ENCODE measurements at places on chromosomes 2 and 18.

DNA sequence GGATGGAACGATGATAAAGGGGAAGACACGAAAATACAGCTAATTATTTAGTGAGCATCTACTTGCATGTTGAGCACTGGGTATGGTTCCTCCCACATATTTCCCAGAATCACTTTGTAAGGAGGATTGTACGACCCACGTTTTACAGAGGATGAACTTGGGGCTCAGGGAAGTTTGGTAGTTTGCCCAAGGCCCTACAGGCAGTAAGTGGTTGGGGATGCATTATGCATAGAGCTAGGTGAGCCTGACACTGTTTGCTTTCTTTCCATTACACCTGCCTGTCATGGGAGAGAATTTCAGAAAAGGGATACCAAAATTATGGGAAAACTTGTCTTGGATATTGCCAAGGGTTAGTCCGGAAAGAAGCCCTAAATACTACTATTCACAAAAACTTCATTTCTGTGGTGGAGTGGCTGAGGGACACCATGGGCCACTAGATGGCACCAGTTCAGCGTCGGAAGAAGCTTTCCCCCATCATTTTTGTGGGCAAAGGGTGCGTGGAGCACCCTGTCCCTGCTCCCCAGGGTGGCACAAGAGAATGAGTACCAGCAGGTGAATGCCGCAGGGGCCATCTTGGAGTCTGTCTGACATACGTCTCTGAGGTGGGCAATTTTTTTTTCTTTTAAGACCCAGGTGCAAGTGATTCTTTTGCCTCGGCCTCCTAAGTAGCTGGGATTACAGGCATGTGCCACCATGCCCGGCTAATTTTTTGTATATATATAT lies 23.5 kb upstream of the C18orf32 start:
- peak; percentile 20 for DNase-seq

GRCh38 chr18:68233018-68233417 lies 481.9 kb downstream of the TMX3 start:
- no peak for DNase-seq

GRCh38 chr2:44801841-44802776 lies 139.4 kb upstream of the SIX3 start:
- DNase-seq, result no peak

DNA sequence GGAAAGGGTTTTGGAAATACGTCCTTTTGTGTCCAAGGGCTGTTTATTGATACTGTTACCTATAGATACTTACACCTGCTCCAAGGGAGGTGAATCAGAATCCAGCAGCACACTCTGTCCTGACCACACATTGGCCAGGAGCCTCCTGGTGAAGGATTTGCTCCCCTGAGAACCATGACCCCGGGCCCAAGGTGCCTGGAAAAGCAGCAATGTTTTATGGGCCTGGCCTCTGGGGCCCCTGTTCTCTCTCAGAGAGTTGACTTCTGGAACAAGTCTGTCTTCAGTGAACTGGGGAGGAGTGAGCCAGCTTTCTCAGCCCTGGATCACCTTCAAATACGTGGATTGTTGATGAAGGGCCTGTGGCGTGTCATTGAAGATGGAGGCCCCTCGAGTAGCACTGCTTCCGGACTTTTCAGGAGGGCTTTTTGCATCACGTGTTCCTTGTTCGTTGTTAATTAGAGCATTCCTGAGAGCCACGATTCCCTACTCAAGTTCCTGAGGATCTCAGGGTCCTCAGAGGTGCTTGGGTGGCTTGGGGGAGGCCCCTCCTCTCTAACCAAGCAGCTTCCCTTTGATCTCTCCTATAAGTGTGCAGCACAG lies 78.5 kb upstream of the RPL31 start:
- DNase-seq, result no peak

- no peak for DNase-seq
Observed at GRCh38 chr2:36717603-36718266, 21.2 kb downstream of the VIT start.

GRCh38 chr2:97913846-97914245 lies 81.9 kb downstream of the TMEM131 start:
- no peak for DNase-seq

DNA sequence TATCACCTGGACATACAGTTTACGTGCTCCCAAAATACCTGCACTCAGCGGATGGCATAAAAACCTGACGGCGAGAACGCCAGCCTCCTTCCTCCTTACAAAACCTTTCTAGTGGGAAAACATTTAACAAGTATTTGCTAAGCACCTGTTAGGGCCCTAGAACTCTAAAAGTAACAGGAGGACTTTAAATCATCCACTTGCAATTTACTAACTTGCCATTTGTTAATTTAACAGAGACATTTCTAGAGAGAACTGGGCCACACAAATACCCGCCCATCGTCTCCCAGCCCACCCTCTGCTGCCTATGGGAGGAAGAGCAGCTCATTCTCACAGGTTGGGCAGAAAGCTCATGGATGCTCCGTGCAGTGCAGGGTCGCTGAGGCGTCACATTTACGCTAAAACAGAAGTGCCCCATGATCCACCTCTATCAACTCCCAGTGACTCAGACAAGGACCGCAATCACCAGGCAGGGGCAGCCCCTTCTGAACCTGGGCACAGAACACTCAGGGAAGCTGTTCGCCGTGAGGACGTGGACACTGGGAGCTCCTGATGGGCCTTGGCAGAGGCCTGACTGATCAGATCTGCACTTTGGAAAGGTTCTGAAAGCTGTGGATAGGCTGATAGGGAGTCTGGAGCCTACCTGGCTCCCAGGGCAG lies 106.9 kb downstream of the HDAC4 start:
- peak; percentile 31 for DNase-seq

DNA sequence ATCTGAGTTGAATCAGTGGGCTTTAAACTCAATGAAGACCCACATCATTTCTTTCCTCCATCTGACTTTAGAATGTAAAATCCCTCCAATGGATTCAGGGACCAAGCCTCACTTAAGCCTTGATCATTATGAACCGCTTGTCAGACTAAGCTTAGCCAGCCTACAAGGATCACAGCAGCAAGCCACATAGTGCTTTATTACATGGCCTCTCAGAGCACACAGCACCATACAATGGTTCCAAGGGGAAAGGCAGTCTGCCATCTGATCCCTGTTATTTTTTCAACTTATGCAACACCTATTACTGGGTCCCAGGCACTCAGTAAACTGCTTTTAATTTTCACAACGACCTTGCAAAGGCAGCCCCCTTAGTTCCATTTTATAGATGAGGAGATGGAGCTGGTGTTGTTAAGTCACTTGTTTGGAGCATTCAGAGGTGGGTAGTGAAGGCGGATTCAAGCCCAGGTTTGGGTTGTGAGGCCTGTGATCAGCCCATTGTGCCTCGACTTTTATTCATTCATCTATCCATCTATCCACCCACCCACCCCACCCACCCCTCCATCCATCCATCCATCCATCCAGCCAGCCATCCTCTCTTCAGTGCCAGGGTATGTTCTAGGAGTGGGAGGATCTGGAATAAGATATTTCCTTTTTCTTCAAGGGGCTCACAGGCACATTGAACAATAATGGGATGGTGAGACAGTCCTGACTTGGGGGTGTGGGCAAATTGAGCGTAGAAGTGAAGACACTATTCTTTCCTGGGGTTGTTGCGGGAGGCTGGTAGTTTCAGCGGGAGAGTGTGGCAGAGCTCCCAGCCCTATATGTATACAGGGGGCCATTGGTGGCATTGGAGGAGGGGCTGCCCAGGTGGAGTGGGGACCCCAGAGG lies 141.2 kb downstream of the MYCN start:
- no peak for DNase-seq

DNA sequence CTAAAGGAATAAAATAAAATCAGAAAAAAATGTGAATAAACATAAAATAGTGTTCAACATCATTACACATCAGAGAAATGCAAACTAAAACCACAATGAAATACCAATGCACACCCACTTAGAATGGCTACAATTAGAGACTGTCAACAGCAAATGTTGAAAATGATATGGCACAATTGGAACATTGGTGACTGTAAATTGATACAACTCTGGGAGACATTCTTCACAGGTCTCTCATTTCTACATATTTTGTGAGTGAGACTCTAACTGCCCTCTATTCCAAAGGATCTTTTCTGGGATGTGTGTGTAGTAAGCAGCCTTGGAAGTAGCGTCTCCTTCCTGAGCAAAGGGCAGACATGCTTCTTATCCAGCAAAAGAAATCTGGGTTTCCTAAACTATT lies 323.0 kb downstream of the FBXO15 start:
- no peak for DNase-seq

DNA sequence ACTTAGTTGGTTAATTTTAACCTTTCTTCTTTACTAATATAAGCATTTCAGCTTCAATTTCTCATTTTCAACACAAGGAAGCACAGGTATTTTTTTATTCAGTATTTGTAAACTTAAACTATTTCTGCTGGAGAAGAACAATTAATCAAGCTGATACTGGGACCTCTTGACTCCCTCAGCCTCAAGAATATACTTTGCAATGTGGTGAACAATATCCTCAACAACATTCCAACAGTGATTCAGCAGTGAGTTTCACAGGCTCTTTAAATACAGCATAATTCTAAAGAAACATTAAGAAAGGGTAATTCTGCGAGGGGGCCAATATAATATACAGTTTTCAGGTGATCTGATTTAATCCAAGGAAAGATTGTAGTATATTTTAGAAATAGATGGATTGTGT lies 10.0 kb downstream of the RAPGEF4 start:
- no peak for DNase-seq

DNA sequence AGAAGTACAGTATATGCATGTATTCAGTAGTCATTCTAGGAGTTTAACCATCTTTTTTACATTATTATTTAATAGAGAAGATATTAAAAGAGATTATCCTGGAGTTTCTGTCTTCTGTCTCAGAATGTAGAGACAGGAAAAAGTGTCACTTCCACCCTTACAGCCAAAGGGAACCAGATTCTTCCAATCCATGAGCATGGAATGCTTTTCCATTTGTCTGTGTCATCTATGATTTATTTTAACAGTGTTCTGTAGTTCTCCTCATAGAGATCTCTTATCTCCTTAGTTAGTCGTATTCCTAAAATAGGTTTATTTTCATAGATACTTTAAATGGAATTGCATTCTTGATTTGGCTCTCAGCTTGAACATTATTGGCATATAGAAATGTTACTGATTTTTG lies 959.5 kb upstream of the PIK3C3 start:
- DNase-seq, result no peak

- DNase-seq, result no peak
Observed at GRCh38 chr2:58046335-58046584, 346 bp upstream of the VRK2 start.

GRCh38 chr2:195498176-195498575 lies 158.8 kb upstream of the SLC39A10 start:
- DNase-seq, result peak; percentile 31

DNA sequence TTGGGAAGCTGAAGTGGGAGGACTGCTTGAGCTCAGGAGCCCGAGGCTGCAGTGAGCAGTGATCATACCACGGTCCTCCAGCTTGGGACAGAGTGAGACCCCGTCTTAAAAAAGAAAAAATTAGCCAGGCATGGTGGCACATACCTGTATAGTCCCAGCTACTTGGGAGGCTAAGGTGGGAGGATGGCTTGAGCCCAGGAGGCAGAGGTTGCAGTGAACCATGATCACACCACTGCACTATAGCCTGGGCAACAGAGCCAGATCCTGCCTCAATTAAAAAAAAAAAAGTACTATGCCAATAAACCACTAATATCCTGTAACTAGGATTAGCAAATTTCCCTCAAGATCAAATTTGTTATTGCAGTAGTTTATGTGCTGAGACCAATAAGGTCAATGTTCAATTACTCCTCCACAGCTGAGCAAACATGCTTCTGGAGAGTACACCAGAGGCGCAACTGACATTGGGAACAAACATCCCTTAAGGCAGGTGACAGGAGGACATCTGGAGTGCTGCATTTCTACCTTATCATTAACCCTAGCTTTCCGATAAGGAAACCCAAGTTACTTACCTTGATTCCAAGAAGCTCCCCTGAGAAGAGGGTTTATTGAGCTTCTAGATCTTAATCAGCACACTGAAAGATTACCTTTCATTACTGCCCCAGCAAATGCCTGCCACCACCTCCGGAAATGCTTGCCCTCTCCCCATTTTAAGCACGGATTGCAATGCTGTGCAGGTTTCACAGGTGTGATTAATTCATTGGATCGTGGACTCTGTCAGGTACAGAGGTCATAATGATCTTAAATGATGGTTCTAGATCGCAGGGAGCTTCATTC lies 26.2 kb downstream of the MGAT4A start:
- no peak for DNase-seq

GRCh38 chr2:14569294-14569693 lies 63.2 kb upstream of the LRATD1 start:
- no peak for DNase-seq

DNA sequence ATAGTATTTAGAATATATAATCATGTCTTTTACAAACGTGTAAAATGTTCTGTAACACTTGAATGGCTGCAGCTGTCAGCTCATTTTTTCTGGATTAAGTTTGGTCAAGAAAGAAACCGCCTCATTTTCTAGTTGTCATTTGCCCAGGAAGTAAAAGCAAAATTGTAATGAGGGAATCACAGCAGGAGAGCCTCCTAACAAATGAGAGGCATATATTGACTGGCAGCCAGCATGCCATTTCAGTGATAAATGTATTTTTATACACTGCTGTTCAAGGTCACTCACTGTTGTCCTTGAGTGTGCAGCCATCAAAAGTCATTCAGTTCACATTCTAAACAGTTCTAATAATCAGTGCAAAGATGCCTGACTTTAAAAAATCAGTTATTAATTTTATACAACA lies 144.3 kb upstream of the BOD1L2 start:
- no peak for DNase-seq

GRCh38 chr2:200338692-200339091 lies 32.2 kb downstream of the SPATS2L start:
- no peak for DNase-seq

- no peak for DNase-seq
Observed at GRCh38 chr2:65630643-65631042, 198.2 kb upstream of the SPRED2 start.

DNA sequence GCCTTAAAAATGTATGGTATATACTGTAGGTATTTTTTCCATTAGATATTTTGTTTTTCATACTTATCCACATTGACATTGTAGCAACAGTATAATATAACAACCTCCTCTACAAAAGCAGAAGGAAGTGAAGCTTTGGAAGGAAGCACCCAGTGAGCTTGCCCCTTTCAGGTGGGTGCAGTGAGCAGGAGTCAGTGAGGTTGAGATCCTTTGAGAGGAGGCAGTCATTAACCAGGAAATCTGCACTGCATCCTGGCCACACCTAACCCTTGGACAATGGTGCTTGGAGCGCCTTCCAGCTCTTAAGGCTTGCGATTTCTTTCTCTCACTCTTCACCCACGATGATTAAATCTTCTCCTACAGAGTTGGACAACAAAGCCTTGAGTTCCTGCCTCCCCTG lies 13.9 kb downstream of the IL37 start:
- no peak for DNase-seq

DNA sequence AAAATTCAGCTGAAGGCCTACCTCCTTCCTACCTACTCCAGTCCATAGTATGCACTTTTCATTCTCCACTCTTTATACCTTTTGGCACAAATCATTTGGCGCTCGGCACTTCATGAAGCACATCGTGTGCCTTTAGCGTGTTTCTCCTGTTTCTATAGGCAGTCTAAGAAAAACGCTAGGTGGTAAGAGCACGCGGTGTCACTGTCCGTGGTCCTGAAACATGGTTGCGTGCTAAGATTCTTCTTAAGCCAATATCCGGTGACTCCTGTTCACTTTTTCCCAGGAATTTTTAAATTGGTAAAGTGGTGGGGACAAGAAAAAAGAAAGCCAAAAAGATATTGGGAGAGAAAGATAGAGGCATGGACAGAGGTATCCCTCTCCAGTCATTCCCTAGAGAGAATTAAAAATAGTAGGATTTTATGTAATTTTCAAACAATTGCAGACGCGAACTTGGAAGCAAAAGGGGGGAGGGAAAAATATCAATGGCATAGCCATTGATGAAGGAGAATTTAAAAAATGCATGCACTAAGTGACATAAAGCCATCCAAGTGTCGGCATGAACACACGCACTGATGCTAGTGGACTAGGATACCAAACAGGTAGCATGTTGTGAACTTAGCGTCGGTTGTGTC lies 1.4 kb upstream of the CTNNA2 start:
- DNase-seq, result no peak
